NCI-H510A treated with DMSO at 0.1 percent for 48 hours (cell line): ENCODE measurements at places on chromosomes 11 and 22.

DNA sequence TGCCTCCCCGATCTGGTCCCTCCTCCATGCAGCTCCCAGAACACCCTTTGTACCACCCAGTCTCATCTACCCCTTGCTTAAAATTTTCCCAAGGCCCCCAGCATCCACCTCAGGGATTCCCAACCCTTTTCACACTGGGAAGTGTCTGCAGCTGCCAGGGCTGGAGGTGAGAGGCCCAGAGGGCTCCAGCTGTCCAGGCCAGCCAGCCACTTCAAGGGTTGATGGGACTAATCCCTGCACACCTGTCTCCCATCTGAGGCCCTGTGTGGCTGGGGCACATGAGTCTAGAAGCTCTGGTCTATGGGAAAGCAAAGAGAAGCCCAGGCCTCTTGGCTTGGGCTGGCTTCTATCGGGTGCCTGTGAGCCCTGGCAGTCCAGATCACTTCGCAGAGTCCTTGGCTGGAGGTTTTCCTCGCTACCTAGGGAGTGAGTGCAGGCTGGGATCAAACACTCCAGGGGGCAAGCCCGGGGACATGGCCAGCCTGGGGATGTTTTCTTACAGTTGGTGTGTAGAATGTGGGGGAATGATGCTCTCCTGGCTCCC lies 41.1 kb upstream of the TPBGL start:
- DNase-seq, result peak; percentile 85

GRCh38 chr22:42769574-42770447 lies 49.1 kb upstream of the A4GALT start:
- DNase-seq, result no peak

DNA sequence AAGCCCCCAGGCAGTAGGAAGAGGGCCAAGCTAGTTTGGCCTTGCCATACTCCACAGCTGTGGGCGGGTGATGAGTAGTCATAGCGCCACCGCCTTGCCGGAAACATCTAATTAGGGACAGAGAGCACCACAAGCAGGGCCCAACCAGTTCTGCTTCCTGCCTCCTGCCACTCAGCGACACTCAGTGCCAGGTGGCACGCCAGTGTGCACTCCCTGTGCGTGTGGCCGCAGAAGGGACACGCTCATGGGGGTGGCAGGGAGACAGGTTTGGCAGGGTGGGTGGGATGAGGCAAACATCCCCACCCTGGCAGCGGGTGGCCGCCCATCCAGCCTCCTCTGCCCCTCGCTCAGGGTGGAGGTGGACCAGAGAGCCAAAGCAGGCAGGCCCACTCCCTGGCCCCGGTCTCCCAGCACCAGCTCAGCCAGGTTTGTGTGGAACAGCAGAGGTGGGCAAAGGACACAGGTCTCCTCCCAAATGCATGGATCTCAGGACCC lies 4.9 kb downstream of the OVOL1 start:
- DNase-seq, result peak; percentile 70

GRCh38 chr11:2878782-2879181 lies 6.8 kb downstream of the CDKN1C start:
- no peak for DNase-seq

- DNase-seq, result no peak
Measured at GRCh38 chr22:20588092-20588842, 80.9 kb downstream of the MED15 start.

GRCh38 chr11:64755681-64756361 lies 4.0 kb downstream of the PYGM start:
- DNase-seq, result no peak

- no peak for DNase-seq
Measured at GRCh38 chr11:67700141-67700540, 25.7 kb upstream of the ALDH3B2 start.

GRCh38 chr22:32810555-32811133 lies 9.1 kb downstream of the TIMP3 start:
- no peak for DNase-seq

DNA sequence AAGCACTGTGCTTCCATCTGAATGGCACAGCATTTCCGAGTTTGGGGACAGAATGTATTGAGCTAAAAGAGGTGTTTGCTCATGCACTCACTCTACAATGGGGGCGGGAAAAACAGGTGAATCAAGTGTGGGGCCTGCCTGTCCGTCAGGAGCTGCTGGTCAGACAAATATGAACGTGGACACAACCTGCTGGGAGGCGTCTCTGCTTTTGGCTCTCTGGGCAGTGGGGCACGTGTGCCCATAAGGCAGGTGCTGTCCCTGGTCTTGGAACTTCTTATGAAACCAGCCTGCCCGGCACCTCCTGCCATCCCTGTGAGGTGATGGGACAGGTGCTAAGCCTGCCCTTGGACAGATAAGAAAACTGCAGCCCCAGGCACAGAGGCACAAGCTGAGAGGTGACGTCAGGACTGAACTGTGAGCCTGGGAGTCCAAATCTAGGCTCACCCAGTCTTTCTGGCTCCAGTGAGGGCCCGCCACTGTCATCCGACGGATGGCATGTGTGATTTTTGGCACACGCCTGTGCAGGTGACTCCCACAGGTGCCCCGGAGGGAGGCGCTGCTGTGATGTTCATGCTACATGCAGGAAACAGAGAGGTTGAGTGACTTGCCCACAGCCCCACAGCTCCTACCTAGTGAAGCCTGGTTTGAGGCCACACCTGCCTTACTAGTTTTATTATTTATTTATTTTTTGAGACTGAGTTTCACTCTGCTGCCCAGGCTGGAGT lies 51.6 kb downstream of the SMIM38 start:
- no peak for DNase-seq

- DNase-seq, result no peak
Measured at GRCh38 chr11:2402890-2403645, 2.5 kb downstream of the TSSC4 start.

DNA sequence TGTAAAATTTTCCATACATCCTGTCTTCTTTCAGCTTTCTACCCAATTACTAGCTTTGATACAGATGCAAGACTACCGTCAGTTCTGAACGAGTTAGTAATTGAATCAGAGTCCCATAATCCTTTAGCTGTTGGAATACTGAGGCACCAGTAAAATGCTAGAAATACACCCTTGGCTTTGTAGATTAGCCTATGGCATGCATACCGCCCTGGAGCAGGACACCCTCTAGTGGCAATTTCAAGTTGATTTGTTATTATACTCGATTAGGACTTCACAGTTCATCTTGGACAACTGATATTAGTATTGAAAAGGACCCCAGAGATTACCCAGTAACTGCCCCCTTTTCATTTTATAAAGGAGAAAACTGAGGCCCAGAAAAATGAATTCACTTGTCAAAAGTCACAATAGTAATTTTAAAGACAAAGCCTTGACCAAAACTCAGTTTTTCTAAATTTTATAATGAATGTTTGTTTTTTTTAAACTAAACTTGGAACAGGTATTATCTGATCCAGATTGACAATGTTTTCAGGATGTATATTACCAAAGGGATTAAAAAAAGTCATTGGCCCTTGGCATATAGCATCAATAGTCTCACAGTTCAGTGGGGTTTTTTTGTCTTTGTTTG lies 72.6 kb downstream of the HIPK3 start:
- peak; percentile 21 for DNase-seq

DNA sequence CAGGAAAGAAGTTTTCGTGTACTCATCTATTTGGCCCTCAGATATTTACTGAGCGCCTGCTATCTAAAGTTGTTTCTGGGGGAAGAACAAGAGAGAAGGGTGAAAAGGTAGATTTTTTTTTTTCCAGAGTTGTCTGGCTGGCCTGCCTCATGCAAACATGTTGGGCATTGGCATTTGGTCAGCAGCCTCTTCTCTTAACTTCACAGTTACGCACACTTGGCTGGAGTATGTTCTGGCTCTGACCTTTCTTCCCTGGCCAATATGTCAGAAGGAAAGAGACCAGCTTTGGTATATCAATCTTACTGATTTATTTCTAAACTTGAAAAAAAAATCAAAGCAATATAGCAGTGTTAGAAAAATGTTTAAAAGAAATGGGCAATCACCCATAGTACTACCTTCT lies 54.2 kb upstream of the GRAMD1B start:
- DNase-seq, result no peak

- DNase-seq, result no peak
Measured at GRCh38 chr22:44906999-44907644, 102.7 kb downstream of the PHF21B start.

DNA sequence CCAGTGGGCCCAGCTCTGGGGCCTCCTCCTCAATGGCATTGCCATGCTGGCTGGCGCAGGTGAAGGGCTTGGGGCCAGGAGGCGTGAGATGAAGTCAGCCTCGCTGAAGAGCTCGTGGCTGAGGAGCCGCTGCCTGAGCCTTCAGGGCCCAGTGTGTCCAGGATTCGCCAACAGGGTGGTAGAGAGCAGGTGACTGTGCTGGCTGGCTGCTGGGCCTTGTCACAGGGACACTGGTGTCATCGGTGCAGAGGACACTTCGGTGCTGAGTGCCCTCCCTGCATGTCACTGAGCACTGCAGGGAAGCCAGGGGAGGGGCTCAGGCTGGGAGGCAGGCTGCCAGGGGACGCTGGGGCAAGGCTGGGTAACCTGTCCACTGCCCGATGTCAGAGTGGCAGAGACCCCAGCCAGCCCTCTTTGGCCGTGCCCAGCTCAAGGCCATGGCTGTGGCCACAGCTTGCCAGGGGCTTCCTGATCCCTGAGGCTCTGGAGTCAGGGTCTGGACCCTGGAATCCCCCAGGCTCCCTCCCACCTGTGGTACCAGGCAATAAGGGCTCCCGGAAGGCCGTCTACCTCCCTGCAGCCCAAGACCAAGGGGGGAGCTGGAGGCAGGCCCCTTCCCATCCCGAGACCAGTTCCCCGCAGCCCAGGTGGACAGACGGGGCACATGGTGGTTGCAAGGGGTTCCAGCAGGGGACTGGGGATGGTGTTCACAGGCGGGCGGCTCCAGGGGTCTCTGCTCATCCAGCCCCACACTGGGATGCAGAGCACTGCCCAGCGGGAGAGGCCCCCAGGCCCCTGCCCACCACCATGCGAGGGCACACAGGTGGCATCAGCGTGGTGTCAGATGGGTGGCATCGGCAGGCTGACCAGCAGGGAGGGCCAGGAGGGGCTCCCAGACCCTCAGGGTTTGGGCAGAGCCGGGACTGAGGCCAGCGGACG lies 63.9 kb downstream of the ARFGAP3 start:
- DNase-seq, result no peak

GRCh38 chr11:108994887-108995286 lies 330.0 kb downstream of the DDX10 start:
- no peak for DNase-seq

GRCh38 chr11:124724979-124725718 lies 14.6 kb upstream of the NRGN start:
- no peak for DNase-seq

DNA sequence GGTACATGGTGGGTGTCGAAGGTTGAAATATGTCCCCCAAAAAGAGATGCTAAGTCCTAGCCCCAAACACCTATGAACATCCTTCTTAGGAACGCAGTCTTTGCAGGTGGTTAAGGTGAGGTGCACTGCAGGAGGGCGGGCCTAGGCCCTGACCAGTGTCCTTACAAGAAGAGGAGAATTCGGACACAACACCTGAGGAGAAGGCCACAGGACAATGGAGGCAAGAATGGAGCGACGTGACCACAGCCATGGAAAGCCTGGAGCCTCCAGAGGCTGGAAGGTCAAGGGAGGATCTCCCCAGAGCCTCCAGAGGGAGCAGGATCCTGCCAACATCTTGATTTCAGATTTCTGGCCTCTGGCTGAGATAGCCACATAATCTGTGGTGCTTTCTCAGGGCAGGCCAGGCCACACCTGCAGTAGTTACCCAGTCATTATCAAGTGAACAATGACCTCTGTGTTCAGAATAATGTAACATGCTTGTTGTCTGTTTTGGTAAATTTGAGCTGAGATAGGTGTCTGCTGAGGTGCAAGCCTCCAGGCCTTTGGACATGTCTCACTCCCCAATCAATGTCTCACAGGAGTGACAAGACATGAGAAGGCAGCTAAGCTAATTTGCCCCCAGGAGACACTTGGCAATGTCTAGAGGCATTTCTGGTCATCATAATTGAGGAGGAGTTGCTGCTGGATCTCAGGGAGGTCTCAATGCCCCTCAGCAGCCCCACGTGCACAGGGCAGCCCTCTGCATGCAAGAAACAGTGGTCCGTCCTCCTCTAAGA lies 498.9 kb downstream of the BRD1 start:
- DNase-seq, result no peak

DNA sequence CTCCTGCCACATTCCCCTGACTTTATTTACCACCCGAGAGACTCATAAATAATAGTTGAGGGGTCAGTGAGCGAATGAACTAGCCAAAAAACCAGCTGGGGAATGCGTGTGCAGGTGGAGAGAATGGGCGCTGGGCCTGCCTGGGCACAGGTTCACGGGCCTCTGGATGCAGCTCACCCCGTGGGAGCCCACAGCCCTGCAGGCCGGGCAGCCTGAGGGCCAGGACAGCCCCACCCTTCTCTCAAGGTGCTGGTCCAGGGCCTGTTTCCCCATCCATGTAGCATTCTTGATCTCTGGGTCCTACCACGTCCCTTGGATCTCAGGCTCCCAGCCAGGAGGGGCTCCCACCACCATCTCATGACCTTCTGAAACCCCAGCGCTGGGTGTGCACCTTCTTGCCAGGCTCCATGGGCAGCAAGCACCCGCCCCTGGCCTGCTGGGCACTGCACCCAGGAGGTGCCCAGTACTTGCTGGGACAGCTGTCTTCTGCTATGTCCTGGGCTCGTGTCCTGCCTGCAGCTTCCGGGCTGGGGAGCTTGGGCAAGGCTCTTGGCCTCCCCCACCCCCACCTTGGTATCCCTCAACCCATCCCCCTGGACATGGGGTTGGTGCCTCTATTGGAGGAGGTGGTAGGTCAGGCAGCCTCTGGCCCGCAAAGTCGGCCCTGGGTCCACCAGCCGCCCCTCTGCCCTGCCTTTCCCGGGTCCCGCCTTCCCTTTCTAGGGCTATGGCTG lies 43.1 kb upstream of the CCDC188 start:
- DNase-seq, result no peak

DNA sequence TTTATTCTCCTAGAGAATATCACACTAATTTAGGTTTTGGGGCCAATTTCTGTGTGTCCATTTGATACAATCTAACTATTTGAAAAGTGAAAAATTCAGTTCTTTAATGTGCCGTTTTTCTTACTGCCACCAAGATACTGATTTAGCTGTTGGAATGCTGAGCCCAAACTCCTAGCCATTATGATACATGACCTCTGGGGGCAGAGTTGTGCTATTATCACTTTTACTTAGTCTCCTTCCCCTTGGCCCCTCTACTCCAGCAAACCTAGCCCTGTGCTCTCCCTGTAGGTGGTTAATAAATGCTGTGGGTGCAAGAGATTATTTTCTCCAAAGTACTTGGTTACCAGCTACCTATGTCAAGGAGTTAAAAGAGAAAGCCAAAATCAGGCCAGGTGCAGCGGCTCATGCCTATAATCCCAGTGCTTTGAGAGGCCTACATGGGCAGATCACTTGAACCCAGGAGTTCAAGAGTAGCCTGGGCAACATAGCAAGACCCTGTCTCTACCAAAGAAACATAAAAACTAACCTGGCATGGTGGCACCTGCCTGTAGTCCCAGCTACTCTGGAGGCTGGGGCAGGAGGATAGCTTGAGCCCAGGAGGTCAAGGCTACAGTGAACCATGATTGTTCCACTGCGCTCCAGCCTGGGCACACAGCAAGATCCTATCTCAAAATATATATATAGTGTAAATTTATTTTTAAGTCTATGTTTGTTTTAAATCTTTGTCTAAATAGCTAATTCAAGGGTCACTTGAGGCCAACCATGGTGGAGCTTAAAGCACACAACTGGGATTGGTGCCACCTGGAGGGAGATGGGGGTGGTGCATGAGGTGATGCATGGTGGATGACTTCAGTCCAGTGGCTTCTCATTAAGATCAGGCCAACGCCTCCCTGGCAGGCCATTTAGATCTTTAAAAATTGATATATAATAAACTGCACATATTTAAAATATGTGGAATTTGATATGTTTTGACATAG lies 193.2 kb upstream of the PLET1 start:
- peak; percentile 11 for DNase-seq

- no peak for DNase-seq
Measured at GRCh38 chr11:6194065-6194581, 4.9 kb upstream of the OR52W1 start.
